ENCODE measurements at places on chromosomes 12 and 14.

GRCh38 chr14:44961151-44961553 lies 595 bp downstream of the KLHL28 start:
- peak; percentile 59 for DNase-seq

GRCh38 chr14:98280436-98280835 lies 991.6 kb downstream of the BCL11B start:
- no peak for DNase-seq

GRCh38 chr14:31164115-31164514 lies 43.5 kb downstream of the HECTD1 start:
- DNase-seq: no peak

DNA sequence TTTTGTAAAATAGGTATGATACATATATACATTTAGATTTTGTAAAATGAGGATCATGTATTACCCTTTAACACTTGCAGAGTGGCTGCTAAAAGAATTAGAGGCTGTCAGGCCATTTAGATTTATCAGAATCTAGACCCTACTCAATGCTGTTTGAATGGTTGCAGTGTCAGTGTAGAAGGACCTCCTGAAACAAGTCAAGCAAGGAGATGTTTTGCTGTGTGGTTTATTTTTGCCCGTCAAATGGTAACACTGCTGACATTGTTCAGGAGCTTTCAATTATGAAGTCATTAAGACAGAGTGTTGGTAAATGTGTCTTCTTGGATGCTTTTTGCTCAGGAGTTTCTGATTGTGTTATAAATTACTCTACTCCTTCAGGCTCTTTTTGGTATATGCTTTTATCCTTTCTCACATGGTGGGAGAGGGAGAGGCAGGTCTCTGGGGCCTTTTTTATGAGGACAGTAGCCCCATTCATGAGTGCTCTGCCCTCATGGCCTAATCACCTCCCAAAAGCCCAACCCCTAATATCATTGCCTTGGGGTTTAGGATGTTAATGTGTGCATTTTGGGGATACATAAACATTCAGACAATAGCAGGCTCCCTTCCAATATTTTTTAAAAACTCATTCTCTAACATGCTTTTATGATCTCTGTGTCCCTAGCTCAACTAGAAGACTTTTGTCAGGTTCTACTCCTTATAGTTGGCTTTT lies 16.5 kb downstream of the EID3 start:
- DNase-seq: no peak

GRCh38 chr14:76753541-76754198 lies 7.6 kb upstream of the VASH1 start:
- no peak for DNase-seq

- no peak for DNase-seq
These were observed 795.6 kb downstream of the DIO2 start for GRCh38 chr14:79415726-79416125.

GRCh38 chr12:15584366-15585041 lies 204.7 kb downstream of the EPS8 start:
- DNase-seq: peak; percentile 62

- DNase-seq: no peak
These were observed 30.2 kb downstream of the BEGAIN start for GRCh38 chr14:100556936-100557505.

DNA sequence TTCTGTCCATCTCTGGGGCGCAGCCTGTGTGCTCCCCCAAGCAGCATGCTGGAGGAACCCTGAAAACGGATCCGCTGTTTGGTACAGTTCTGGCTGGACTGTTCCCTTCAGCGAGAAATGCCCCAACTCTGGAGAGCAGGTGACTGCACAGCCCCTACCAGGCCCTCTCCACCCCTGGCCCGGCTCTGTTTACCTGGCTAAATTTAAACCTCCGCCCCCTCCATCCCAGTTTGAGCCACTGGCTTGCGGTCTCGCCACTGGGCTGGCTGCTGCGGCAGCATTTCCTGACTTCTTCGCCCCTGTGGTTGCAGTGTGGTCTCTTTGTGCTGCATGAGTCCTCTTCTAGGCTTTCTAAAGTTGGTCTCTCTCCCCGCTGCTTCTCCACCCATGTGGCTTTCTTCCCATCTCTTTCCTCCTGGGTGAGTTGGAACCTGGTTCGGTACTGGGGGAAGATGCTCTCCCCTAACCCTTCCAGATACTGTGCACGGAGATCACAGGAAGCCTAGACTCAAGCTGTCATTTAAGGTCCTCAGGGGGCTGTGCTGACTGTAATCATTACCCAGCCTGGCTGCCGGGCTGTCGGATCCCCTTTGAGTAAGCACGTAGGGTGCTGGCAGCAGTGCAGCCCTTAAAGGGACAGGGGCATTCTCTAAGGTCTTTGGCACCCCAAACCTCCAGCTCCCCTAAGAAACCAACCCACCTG lies 60.6 kb downstream of the FBXL14 start:
- DNase-seq: peak; percentile 41

All from CD4-positive, alpha-beta T cell treated with Interleukin-6 for 4 hours (primary cell).